ENCODE measurements at places on chromosomes 3 and 15.

DNA sequence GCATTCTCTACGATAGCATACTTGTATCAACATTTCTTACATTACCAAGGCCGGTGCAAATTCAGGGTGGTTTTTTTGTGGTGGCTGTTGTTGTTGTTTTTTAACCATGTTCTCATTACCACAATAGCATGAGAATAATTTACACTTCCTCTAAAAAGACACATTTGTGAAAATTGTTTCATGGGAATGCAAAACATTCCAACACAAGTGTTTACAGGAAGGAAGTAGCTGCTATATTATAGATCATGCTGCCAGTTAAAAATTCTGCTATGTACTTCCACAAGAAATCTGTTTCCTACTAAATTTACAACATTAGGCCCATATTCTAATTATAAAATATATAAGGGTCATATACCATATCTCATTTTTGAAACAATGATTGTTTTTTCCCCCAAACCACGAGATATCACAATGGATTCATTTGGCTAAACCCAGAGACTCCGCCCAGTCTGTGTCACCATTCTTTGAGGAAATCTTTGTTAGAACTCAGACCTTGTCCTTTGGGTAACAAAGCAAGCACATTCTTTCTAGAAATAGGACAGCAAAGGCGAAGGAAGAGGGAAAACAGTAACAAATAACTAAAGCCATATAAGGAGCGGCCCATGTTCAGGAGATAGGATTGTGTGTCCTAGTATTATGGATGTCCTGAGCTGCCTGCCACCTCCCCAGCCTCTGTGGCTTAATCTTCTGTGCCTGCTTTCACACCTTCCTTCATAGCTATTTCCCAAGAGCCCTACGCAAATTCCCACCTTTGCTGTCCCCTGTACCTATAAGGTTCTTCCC lies 60.1 kb downstream of the UACA start:
- DNase-seq = peak; percentile 48

DNA sequence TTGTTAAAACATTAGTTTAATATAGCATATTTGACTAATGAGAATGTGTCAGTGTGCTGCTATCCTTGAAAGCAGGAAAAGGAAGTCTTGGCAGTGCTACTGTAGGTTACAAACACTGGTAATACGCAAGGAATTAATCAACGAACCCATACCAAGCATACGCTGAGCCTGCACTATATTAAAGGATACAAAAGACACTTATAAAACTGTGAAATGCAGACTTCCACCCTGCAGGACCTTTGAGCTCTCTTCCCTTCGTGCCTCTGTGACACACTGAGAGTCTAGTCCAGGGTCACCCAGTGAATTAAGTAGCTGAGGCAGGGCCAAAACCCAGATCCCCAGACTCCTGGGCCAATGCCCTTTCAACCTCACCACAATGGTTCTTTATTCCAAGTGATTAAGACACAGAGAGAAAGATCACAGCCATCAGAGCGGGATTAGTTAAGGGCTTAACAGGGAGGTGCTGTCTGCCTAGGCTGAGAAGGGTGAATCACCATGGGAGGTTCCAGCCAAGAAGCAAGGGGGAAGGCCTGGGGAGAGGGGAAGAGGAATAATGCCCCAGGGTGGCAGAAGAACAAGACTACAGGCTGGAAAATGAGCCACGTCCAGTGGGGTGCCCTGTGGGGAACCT lies 6.8 kb downstream of the ANXA2 start:
- DNase-seq = peak; percentile 81

DNA sequence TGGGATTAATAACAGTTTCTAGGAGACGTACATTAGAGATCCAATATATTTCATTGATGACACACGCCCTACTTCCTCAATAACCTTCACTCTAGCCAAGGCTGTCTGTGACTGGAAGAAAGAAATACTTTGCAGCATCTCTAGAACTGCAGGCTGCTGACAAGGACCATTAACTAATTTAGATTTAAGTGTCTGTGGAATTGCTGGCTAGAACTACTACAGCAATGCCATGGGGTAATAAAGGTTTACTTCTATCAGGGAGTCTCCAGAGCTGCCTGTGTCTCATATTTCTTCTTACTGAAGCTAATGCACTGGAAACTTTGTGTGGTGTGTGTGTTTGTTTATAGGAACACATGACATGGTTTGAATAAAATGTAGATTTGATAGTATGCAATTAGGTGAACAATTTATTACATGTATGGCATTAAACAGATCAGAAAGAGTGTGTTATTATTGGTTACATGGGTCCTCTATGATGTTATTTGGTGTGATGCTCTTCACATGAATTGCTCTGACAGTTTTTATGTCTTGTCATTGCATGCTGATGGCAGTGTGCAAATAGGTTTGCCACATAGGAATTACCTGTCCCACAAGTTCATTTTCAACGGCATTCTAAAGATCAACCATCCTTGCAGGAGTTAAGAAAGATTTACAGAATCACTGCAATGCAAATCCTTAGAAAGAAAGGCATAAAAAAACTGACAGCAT lies 916.2 kb upstream of the CADM2 start:
- DNase-seq = no peak

DNA sequence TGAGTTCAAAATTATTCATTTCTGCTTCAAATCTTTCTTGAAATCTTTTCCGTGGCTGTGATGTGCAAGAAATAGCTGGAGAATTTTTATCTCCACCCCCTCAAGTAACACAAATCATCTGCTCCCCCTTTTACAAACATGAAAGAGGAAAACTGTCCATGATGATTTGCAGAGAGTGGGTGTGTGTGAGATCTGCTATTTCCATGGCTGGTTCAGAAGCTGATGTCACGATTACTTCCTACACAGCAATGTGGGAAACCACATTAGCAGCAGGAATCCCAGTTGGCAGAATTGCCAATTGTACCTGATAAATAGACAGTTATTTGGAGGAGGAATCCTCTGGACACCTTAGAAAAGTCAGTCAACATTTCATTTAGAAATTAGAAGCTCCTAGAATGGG lies 75.2 kb upstream of the GRM7 start:
- DNase-seq = no peak

- no peak for DNase-seq
Measured at GRCh38 chr3:128537091-128537703, 44.2 kb upstream of the GATA2 start.

DNA sequence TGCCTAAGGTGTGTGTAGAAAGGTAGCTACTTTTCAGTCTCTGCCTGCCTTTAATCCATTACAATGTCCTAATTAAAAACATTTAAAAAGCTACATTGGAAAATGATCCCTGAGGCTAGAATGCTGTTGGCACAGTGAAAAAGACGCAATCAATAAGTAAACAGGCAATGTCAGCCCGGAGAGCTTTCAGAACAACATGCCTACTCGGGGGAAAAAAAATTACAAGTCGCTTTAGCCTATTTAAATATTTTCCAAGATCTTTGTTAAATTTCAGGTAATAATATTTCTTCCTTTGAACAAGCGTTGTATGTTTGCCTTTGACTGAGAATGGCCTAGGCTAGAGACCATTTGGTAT lies 46.6 kb upstream of the CD47 start:
- DNase-seq = no peak

DNA sequence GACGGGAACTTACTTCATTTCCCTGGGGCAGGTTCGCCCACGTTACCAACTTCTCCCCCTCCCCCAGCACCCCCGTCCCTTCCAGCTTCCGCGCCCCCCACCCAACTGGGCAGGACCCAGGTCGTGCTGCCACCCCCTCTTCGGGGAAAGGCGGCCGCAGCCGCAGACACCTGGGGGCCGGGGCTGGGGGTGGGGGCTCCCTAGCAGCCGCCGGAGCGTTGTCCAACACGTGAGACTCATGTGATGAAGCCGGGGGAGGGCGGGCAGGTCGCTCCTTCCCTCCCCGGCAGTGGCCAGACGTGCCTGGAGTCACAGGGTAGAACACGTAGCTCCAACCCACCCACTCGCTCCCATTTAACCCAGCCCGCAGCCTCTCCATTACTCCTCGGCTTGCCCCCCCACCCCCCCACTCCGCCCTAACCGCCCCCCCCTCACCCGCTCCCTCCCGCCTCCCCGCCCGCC lies 240 bp upstream of the BHLHE40 start:
- DNase-seq = peak; percentile 99
